ENCODE measurements at places on chromosomes 2 and 18.
A peak's percentile ranks its signal among the peaks of the same experiment; 100 is the strongest.

DNA sequence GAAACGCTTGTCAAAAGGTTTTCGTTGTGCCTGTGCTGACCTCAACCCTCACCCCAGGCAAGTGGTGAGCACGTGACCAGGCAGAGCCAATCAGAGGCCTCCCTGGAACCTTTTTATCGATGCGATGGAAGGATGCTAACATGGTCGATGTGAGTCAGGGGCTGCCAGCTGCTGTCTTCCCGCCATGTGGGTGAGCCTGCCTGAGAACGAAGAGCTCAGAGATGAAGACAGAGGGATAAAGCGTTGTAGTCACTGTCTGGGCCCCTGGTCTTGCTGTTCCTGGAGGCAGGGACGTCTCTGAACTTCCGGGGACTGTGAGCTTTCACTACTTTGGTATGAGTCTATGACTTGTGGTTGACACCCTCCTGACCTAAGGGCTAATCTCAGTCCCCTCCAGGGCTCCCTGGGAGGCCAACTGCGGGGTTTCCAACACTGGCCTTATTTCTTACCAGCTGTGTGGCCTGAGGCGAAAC, 18.6 kb downstream of the DNMT3A start:
- peak; percentile 93 for DNase-seq

DNA sequence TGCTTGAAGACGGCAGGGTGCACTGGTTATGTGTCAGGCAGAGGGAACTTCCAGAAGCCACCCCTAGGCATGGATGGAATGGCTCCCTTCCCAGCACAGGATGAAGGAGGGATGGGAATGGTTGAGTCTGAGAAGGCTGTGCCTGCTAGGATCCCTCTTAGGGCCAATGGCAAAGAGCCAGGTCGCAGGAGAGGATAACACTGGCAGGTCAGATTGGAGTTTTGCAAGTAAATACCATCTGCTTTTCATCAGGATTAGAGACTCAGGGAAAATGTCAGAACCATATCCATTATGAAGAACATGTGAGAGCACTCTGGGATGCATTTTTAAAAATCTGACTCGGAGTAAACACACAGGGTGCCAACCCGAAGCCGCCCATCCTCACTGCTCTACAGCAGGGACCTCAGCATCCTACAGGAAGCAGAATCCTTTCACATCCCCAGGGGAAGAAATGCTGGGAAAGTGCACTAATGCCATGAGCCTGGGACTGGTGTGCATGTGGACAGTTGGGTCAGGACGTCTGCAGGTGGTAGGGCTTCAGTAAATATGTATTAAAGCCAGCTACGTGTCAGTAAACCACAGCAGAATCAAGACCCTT, 139.9 kb downstream of the MYT1L start:
- DNase-seq = no peak

DNA sequence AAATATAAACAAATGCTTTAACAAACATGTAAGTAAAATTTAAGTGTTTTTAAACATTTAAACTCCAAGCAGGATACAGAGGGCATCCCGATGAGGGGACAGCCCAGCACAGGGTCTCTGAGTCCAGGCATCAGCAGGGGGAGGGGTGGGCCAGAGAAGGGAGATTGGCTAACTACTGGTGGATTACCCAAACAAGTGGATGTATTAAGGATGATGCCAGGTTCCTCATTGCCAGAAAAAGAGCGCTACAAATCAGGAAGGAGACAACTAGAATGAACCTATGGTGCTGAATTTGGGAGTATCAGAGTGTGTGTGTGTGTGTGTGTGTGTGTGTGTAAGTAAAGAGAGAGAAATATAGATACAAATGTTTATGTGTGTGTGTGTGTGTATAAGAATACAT, 162.0 kb upstream of the RMP24 start:
- no peak for DNase-seq

DNA sequence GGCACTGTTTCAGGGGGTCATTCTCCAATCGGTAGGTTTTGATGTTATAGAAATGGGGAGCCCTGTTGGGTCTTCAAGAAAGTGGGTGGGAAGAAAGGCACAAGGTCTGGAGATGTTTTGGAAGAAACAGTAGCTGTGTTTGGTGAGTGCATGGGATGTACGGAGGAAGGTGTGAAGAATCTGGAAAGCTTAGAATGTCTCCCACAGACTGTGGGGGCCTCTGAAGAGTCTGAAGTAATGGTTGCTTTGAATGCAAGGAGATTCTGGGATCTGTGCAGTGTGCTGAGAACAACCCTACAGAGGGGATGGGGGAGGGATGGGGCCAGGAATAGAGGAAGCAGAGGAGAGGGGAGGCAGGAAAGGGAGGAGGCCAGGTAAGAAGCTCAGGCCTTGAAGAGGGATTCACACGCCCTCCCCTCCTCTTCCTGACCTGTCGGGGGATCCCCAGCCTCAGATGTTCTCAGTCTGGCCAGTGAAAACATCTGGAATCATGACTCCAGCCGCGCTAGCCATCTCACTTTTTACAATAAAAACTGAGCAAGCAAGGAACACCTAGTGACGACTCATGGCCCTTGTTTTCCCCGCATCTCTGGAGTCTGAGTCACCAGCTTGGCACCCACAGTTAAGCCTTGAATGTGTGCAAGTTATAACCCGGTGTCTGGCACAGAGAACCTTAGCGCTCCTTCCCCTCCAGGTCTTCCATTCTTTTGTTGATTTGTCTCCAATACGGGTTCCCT, 74.2 kb downstream of the SH3BP4 start:
- peak; percentile 40 for DNase-seq

- no peak for DNase-seq
Measured at GRCh38 chr2:152466041-152466440, 131.1 kb downstream of the FMNL2 start.

DNA sequence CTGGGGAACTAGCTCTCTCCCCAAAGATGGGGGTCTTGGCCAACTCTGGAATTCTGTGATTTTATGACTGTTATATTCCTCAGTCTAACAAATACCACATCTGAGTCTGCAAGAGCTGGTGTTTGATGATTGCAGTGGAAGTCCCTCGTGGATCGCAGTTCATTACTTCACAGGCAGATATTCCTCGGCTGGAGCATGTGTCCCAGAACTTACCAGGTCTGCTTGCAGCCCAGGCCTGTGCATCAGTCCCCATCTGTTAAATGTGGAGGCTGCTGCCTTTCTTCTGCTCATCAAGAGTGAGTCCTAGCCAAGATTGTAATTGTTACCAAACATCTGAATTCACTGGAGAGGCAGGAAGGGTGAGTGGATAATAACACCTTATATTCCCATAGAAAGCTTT, 55.5 kb downstream of the PRKCE start:
- no peak for DNase-seq

DNA sequence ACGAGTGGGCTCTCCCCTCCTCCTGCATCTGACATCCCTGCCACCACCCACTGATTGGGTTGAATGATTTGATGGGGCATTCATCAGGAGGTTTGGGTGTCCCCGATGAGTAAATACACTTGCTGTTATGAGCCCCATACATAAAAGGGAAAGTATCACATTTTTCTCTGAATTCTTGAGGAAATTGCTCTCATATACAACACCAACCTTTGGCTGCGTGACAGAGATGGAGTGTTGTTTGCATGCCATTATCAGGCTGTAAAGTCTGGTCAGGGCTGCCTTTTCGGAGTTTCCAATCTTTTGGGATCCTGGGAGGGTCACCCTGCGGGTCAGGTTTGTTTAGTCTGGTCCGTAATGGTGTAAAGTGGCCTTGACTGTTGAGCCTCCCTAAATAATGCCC, 227.9 kb upstream of the SPRED2 start:
- no peak for DNase-seq

- peak; percentile 32 for DNase-seq
Measured at GRCh38 chr2:26558271-26559043, 80.5 kb upstream of the OTOF start.

GRCh38 chr2:162839419-162839818, 852 bp upstream of the KCNH7 start:
- DNase-seq = no peak

DNA sequence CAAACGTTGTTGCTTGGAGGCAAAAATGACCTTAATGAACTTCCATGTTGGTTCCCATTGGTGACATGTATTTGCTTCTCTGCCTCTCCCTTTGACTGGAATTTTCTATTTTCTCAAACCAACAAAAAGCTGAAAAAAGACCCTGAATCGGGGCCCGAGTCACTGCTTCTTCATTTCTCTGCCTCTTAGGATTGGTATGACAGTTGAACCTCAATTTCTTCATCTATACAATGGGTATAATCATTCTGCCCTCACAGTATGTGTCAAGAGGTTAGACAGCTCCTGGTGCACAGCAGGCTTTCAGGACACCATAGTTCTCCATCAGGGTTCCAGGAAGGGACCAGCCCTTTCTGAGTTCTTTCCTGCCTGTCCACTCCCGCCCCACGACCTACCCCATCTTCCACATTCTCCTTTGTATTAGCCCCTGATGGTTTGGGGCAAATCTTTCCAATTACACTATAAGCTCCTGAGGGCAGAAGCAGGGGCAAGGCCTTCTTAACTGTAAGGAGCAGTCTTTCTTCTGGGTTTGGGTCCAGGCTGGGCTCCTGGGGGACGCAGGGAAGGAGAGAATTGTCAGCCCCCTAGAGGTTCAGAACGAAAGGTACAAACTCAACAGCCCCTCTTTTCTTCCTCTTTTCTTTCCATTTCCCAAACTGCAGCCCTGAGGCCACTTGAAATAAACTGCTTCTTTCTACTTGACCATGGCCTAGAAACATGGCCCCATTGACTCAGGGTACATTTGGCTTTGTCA, 6.3 kb upstream of the PKDCC start:
- DNase-seq = no peak

DNA sequence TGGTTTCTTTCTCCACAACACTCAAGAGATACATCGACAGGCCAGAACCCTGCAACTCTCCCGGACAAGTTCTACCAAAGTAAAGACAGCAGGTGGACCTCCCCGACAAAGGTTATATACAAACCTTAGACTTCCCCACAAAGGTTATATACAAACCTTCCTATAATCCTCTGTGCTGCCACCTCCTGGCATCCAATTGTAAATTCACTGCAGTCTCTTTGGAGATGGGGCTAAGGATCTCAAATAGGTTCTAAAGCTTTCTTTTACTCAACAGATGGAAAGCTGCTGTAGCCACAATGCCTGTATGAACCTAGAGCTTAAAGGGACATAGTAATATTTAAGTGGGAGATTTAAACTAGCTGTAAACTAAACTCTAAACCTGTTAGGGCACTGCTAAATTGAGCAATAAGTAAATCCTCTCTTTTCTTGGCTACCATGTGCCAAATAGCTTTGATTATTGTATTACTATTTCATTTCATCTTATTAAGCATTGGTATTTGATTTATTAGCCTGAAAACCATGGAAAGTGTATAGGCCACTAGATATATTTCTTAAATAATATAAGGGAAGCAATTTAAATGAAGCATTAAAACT, 9.8 kb upstream of the MREG start:
- DNase-seq = no peak

DNA sequence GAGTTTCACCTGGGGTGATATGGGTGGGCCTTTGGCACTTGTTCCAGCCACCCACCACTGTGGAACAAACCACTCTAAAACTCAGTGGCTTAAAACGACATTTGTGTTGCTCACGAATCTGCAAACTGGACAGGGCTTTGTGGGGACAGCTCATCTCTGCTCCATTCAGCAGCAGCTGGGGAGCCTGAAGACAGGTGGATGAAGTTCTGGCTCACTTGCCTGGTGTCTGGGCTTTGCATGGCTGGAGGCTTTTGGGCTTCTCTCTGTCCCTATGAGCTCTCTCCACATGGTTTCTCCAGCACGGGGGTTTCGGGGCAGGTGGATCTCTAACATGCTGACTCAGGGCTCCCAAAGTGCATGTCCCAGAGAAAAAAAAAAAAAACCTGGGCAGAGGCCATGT, 93.0 kb upstream of the GLI2 start:
- DNase-seq = no peak

- no peak for DNase-seq
Measured at GRCh38 chr2:171069286-171069956, 91.3 kb downstream of the TLK1 start.

DNA sequence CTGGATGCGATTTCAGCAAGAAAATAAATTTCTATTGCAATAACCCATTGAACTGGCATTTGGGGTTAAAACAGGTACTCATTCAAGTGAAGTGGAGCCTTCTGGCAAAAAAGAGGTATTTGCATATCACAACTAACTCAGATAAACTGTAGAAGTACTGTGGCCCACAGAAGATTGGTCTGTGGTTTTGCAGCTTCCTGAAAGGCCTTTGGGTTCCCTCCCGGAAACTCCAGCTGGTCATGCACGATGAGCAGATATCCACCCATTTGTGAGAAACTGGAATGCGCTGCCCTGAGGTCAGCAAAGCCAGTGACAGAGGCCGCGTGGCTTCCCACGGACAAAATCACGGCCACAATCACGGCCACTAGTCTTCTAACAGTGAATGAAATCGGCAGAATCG, 106.3 kb downstream of the EPHA4 start:
- no peak for DNase-seq

DNA sequence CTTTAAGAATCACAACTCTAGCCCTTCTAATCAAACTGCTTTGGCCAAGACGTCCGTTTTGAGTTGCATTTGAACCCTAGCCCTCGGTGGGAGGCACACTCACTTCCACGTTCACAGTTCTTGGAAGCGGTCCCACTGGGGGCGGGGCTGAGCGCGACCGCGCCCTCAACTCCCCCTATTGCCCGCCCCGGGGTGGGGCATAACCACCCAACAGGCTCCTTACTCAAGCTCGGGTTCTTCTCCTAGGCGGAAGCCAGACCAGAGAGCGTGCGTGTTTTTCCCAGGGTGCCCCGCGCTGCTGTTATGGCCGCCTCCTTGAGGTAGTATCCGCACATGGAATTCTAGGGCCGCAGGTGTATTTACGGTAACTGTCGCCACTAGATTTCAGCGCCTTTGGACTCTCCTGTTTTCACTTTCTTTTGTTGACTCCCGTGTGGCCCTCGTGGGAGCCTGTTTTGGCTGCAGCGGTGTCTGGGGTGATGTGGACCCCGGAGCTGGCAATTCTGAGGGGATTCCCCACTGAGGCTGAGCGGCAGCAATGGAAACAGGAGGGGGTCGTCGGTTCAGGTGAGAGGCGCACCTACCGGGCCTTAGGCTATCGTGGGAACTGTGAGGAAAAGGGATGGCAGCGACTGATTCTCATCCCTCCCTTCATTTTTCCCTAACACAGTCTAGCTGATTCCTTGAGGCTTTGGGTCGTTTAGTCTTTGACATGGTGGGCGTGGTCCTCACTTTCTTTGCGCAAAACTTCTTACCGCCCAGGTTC, at the start of gene TTC27:
TSS of gene TTC27 (plus strand) at position 237 of the 766 bp plus-strand sequence. CDS start at position 480, 243 bp downstream.
- DNase-seq = peak; percentile 97

- no peak for DNase-seq
Measured at GRCh38 chr18:79754831-79755351, 42.8 kb upstream of the KCNG2 start.

- peak; percentile 52 for DNase-seq
Measured at GRCh38 chr18:24734058-24734457, 273.6 kb downstream of the HRH4 start.
